ENCODE measurements at places on chromosomes 6 and 20. TPM values are rescaled to one million over a fixed set of nuclear protein-coding genes. Genes with fewer than 3 reads are reported as not detected.

GRCh38 chr6:42453654-42454427, 2.1 kb upstream of the TRERF1 start:
- H3K4me1 ChIP-seq, result peaks cover 58% of the 10 kb centered on the region
- peak overlapping the region; percentile 79 for H3K4me3 ChIP-seq
- H3K27ac ChIP-seq, result peak overlapping the region; percentile 92

LPIN3 gene
- total RNA-seq, result 19.9 TPM

DNA sequence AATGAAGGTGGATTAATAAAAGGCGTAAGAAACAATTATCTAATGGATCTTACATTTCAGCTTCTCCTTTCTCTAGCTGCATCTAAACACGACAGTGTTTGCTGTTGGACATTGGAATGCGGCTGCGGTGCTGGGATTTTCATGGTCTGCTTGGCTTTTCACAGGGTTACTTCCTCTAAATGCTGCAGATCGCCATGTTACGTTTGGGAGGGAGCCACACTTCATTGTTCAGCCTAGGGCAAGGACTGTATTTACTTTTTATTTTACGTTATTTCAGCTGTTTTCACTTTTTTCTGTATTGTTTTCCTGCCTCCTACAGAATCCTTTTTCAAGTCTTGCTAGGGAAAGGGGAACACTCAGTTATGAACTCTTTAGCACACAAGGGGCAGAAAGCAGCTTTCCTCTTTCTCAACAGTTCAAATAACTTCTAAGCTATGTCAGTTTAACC, 97.9 kb upstream of the MTHFD1L start:
- H3K27ac ChIP-seq, result peak overlapping the region; percentile 63
- no peak for DNase-seq

- no peak overlapping the region for H3K4me3 ChIP-seq
- no peaks in the 10 kb centered on the region for H3K27me3 ChIP-seq
- H3K27ac ChIP-seq, result peak overlapping the region; percentile 71
- no peak for DNase-seq
- H3K36me3 ChIP-seq, result no peaks in the 10 kb centered on the region
Measured at GRCh38 chr6:116328528-116328903, 42.2 kb upstream of the DSE start.

- no peak for DNase-seq
- H3K4me3 ChIP-seq, result no peak overlapping the region
- H3K27me3 ChIP-seq, result no peaks in the 10 kb centered on the region
- H3K4me1 ChIP-seq, result no peaks in the 10 kb centered on the region
- H3K36me3 ChIP-seq, result no peaks in the 10 kb centered on the region
Measured at GRCh38 chr6:130240232-130240631, 17.5 kb upstream of the SAMD3 start.

DNA sequence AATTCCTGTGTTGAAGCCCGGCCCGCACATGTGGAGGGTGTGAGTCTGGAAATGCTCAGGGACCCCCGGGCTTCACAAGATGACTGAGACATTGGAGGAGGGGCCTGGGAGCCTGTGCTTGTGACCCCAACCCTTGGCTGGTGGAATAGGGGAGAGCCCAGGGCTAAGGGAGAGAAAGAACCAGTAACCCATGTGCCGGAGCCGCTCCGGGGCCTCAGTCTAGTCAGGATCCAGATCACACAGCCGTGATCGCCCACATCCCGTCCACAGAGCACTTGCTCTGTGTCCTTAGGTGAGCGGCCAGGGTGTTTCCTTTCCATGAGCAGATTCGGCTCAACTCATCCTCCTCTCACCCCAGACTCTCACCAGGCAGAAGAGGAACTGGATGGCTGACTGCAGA, 152.3 kb upstream of the RPS6KA2 start:
- no peaks in the 10 kb centered on the region for H3K4me1 ChIP-seq
- DNase-seq, result no peak
- H3K4me3 ChIP-seq, result no peak overlapping the region
- peaks cover 20% of the 10 kb centered on the region for H3K27me3 ChIP-seq
- no peaks in the 10 kb centered on the region for H3K36me3 ChIP-seq

DNA sequence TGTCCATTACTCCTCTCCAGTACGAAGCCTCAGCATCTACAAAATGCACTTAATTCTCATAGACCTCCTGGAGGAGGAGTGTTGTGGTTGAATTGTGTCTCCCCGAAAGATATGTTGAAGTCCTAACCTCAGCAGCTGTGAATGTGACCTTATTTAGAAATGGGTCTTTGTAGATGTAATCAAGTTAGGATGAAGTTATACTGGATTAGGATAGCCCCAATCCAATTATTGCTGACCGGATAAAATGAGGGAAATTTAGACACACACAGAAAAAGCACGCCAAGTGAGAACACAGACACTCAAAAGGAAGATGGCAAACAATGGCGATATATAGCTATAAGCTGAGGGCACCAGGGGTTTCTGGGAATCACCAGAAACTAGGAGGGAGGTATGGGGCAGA, 64.2 kb upstream of the FAM184A start:
- H3K36me3 ChIP-seq, result no peaks in the 10 kb centered on the region
- no peak overlapping the region for H3K4me3 ChIP-seq
- no peak for DNase-seq

- H3K36me3 ChIP-seq, result no peaks in the 10 kb centered on the region
- H3K4me1 ChIP-seq, result peaks cover 11% of the 10 kb centered on the region
- no peak overlapping the region for H3K27ac ChIP-seq
- DNase-seq, result no peak
- H3K27me3 ChIP-seq, result no peaks in the 10 kb centered on the region
Measured at GRCh38 chr6:12081771-12082170, 69.7 kb downstream of the HIVEP1 start.

- H3K4me3 ChIP-seq, result no peak overlapping the region
- no peaks in the 10 kb centered on the region for H3K27me3 ChIP-seq
- H3K27ac ChIP-seq, result no peak overlapping the region
- no peaks in the 10 kb centered on the region for H3K4me1 ChIP-seq
Measured at GRCh38 chr6:100593522-100593921, 128.8 kb upstream of the SIM1 start.

DNA sequence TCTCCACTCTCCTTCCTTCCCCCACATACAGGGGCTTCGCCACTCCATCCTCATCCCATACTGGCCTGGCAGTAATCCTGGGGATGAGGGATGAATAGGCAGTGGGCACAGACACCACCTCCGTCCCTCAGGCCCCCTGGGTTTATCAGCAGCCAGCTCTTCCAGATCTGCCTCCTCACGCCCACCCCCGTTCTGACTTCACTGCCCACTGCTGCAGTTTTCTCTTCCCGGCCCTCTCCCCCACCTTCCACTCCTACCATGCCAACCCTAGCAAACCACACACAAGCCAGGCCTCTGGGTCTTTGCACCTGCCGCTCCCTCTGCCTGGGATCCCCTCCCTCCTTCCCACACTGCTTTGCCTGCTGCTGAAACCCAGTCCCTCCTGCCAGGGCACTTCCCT, 22.3 kb downstream of the PNPLA1 start:
- no peak overlapping the region for H3K4me3 ChIP-seq
- DNase-seq, result no peak
- no peaks in the 10 kb centered on the region for H3K36me3 ChIP-seq
- H3K4me1 ChIP-seq, result no peaks in the 10 kb centered on the region
- H3K27me3 ChIP-seq, result peaks cover 88% of the 10 kb centered on the region
- H3K27ac ChIP-seq, result no peak overlapping the region

GRCh38 chr6:20069021-20069522, 143.2 kb downstream of the MBOAT1 start:
- no peaks in the 10 kb centered on the region for H3K27me3 ChIP-seq
- H3K4me1 ChIP-seq, result no peaks in the 10 kb centered on the region
- no peak for DNase-seq
- H3K27ac ChIP-seq, result no peak overlapping the region
- H3K36me3 ChIP-seq, result no peaks in the 10 kb centered on the region

MYL9 gene
- total RNA-seq, result 1,345 TPM

GRCh38 chr20:33444797-33445560, 1.4 kb upstream of the SNTA1 start:
- no peaks in the 10 kb centered on the region for H3K36me3 ChIP-seq
- peaks cover 42% of the 10 kb centered on the region for H3K4me1 ChIP-seq
- peak overlapping the region; percentile 91 for H3K27ac ChIP-seq
- peak; percentile 31 for DNase-seq
- H3K4me3 ChIP-seq, result peak overlapping the region; percentile 77

Data from left ventricle myocardium inferior (tissue), 1 donor.